ENCODE measurements at places on chromosomes 2 and 18.

DNA sequence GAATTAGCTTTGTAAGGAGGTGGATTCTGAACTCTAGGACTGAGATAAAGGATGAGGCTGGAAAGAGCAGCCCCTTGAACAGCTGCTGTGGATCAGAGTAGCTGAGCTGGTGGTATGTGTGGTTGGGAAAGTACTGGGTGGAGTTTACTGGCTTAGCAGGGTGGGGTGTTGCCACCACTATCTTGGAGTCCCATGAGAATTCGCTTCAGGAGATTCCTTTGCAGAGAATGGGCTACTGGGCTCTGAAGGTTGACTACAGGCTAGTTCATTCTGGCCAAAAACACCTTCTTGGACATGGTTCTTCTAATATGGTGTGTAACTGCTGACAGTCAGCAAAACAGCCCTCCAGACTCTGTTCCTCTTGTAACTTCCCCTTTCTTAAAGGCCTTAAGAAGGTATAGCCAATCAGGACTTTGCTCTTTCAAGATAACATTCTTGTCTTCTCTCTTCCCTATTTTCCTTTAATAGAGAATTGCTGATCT lies 52.7 kb downstream of the TET3 start:
- DNase-seq = no peak

DNA sequence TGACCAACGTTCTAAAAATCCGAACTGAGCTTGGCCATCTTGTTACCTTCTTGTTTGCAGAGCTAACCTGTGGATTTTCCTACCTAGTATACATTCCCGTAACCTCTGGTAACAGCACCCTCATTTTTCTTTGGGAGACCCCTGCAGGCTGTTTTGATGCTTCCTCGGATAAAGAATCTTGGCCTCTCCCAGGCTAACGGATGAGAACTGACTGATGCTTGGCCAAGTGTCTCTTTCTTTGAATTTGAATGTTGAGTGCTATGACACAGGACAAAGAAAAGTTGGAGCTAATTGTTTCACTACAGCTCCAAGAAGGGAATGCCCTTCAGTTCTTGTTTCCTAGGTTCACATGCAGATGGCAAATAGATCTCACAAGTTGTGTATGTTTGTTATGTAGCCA lies 19.3 kb upstream of the CAVIN2 start:
- no peak for DNase-seq

- DNase-seq = no peak
Measured at GRCh38 chr2:179850188-179850587, 11.2 kb downstream of the ZNF385B start.

DNA sequence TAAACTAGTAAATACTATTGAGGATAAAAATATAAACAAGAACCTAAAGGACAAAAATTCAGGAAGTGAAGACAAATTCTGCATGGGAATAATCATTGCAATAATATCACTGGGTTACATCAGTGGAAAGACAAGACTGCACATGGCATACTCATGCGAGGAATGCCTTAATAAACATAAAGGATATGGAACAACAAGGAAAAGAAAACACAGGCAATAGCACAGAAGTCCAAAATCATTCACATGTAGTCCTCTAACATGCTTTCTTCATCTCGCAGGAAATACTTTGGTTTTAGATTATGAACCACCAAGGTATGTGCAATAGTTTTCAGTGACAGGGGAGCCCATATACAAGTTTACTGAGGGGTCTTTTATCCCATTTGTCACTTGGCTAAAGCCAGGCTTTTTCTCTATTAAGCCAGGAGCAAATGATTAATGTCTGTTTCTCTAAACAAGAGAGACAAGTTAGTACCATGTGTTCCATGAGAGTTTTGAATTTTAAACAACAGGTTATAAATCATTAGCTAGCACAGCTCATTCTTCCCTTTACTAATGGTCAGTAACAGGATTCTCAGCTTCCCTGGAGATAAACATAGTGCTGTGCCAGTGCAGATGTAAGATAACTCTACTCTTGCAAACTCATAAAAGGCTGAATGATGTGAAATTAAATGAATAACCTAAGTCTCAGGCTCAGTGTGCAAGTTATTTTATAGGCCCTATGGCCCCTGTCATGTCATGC lies 353.6 kb upstream of the FSIP2 start:
- no peak for DNase-seq

All from NCI-H1092 (cell line).